HEK293T (cell line): ENCODE measurements at places on chromosomes 7 and 10.

DNA sequence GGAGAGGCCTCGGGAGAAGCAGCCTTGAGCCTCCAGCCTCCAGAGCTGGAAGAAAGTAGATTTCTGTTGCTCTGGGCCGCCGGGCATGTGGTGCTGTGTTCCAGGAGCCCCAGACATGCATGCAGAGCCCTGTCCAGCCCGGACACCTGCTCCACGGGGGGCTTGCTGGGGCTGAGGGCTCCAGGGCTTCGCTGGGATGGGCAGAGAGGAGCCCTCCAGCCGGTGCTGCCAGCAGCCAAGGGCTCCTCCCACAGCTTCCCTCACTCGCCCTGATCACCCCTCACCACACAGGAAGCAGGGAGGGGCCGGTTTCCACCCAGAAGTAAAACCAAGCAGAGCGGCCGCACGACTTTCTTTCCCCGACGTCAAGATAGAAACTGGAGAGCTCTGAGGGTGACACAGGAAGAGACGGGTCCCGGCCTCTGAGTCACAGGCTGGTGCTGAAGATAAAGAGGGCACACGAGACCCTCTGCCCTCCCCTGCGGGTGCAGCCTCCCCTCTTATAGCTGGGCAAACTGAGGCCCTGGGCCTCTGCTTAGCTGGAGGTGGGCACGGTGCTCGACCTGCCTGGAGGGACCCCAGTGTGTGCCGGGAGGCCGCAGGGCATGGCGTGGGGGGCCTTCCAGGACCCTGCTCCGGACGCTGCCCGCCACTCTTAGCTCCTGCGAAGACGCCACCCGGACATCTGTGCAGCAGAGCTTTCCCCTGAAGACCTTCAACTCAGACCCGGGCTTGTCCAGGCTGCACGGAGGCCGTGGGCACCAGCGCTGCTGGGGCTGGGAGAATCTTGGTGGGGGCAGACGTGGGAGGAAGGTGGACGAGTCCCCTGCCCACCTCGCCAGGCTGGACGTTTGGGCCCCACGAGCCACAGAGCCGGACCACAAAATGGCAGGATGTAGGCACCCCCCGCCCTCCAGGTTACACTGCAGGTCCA is 31.1 kb downstream of the ADAP1 start:
- DNase-seq: no peak

- no peak for DNase-seq
Measured at GRCh38 chr7:37726016-37726415, 42.5 kb downstream of the GPR141 start.

DNA sequence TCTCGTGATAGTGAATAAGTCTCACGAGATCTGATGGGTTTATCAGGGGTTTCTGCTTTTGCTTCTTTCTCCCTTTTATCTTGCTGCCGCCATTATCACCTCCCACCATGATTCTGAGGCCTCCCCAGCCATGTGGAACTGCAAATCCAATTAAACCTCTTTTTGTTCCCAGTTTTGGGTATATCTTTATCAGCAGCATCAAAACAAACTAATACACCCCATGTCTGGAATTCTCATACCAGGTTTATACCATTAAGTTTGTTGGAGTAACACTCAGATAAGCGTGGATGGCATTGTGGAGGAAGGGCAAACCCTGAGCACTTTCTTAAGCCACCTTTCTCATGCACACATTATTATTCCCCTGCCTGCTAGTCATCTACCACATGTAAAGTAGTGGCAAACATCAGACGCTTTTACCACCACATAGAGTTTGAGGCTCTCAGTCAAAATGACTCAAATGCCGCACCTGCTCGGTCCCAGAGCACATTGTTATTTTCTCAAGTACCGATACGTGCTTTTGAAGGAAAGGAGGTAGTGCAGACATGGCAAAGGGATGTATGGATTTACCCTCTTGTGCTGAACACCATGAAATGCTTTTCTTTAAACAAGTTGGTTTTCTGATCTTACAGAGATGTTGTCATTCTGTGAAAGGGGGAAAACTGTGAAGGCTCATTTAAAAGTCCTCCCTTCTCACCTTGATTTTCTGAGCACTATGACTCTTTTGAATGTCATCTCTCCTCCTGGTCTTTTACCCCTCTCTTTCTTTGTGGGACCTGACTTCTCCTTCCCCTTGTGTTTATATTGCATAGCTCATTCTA is 429.7 kb downstream of the EXOC4 start:
- no peak for DNase-seq

DNA sequence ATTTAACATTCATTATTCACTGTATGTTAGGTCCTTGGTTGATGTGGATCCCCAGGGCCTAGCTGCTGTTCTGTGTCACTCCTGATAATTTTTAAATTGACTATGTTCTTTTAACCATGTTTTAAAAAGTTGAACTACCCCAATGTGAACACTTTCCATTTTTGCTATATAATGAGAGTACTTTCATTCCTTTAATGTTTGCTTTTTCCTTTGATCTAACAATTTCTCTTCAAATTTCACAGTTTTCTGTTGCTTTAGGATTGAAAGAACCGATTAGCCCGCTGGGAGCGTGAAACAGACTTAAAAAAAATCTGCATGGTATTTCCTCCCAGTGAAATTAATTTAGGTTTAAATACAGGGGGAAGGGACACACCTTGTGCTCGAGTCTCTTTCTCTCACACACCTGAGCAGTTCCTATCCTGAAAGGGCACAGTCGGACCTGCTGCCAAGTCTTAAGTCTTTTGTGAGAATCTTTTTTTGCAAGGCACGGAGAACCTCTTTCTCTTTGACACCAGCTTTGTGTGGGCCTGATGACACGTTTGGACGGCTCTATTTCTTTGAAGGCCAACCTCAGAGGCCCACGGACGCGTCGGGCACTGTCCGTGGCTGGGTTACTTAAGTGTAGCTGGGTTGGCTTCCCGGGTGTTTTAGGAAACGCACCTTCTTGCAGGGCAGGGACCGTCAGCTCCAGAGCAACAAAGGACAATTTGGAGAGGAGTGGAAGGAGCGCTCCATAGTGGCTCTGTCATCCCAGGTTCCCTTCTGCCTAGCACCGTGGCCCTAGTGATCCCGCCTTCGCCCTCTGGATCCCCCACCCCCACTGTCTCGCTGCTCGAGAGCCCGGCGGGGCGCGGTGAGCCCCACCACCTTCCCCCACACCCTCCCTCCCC is 1.0 kb upstream of the CHN2 start:
- no peak for DNase-seq

GRCh38 chr7:10300577-10300976 is 673.1 kb upstream of the PHF14 start:
- no peak for DNase-seq

- no peak for DNase-seq
Measured at GRCh38 chr7:2956526-2957368, 86.9 kb downstream of the CARD11 start.

- no peak for DNase-seq
Measured at GRCh38 chr10:5951167-5951711, 26.1 kb downstream of the IL15RA start.

GRCh38 chr7:12398186-12398585 is 5.5 kb downstream of the VWDE start:
- no peak for DNase-seq

DNA sequence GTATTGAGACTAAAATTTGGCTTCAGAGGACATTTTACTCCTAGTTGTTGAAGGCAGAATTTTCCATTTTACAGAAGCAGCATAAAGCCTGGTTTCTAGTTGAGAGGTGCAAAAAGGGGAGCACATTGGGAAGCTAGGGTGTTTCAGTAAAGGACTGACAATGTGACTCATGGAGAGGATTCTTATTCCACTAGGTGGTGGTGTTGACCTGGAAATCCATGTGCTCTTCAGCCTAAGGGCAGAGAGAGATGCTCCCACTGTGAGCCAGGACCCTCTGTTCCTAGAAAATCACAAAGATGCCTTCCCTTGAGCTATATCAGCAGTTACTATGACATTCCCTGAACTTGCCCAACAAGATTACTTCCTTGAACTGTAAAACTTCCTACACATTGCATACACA is 687.8 kb downstream of the IPMK start:
- DNase-seq: peak; percentile 14

- no peak for DNase-seq
Measured at GRCh38 chr7:76310102-76310957, 7.9 kb downstream of the HSPB1 start.

DNA sequence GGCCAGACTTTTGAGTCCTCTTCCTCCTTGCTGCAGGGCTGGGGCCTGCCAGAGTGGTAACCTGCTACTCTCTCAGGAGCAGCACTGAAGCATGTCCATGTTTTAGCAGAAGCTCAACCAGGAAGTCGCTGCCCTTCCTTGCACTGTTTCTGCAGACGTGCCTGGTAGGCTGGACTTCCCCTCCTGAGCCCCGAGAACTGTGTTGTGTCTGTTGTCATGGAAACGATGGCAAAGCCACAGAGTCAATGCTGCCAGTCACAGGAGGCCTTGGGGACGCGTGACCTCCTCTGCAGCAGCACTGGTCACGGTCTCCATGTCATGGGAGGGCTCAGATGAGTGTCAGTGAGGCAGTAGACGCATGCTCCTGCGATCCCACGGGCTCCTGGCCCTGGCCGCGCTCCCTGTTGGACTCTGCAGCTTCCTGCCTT is 145.5 kb downstream of the FANK1 start:
- no peak for DNase-seq

- no peak for DNase-seq
Measured at GRCh38 chr7:127751062-127751461, 99.1 kb downstream of the SND1 start.

DNA sequence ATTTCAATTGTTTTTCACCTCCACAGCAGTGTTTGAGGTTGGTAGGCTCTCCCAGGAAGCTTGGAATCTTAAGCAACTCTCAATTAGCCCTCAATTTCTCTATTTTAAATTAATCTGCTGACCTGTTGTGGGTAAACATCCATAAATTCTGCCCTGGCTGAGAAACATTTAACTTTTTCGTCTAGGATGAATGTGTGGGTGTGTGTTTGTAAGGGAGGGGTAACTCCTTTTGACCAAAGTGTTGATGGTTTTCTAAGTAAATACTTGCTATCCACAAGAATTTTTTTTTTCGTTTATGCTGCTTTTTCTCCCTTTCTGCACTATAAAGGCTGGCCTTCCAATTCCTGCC is 973 bp downstream of the PPP3CB start:
- DNase-seq: no peak

DNA sequence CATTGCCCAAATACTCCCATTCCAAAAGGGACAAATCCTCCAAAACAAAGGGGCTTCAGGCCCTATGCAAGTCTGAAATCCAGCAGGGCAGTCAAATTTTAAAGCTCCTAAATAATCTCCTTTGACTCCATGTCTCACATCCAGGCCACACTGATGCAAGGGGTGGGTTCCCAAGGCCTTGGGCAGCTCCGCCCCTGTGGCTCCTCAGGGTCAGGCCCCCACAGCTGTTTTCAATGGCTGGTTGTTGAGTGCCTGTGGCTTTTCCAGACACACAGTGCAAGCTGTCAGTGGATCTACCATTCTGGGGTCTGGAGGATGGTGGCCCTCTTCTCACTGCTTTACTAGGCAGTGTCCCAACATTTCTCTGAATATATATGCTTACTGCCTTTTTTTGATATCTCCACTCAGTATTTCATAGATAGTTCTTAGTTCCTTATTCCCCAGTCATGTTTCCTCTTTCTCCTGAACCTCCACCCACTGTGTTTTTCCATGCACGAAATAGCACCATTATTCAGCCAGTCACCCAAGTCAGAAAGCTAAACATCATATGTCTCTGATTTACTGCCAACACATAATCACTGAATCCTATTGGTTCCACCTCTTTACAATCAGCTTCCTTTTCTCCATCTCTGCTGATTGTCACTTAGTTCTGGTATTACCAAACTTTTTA is 172.6 kb upstream of the CACNA2D1 start:
- no peak for DNase-seq

GRCh38 chr7:151430391-151431205 is 9.3 kb downstream of the CRYGN start:
- DNase-seq: no peak

GRCh38 chr10:6034371-6034770 is 27.8 kb downstream of the IL2RA start:
- DNase-seq: no peak

DNA sequence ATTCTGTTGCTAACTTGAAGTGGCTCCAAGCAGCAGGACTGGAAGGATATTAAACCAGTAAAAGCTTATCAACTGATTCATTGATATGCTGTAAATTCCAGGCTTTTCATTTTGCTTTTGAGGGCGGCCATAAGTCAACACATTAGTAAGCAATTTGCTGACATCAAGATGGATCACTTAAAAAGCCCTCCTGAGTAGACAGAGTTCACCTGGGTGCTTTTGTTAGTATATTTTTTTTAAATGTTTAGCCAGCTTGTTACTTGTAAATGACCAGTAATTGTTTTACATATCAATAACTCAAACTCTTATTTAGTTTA is 26.5 kb downstream of the RNF32 start:
- no peak for DNase-seq

- no peak for DNase-seq
Measured at GRCh38 chr10:84484541-84484940, 156.2 kb downstream of the CCSER2 start.

GRCh38 chr10:32951111-32951510 is 6.9 kb downstream of the ITGB1 start:
- DNase-seq: no peak

DNA sequence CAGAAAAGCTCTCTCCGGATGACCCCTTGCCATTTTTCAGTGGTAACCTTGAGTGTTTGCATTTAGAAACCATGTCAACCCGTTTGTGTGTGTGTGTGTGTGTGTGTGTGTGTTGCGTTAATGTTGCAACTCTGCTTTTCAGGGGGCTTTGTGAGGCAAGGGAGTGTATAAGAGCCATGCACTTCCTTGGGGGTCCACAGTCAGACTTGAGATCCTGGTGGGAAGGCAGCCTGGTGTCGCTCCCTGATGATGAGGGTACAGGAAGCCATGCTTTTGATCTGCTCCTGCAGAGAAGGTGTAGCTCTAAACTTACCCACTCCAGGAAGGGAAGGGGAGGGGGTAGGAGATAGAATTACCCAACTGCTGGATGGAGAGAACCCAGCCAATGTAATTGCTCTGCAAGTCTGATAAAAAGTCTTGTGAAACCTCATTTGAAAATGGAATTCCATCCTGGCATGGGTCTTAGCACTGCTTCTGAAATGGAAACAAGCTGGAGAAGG is 10.7 kb downstream of the GRK5 start:
- DNase-seq: no peak

DNA sequence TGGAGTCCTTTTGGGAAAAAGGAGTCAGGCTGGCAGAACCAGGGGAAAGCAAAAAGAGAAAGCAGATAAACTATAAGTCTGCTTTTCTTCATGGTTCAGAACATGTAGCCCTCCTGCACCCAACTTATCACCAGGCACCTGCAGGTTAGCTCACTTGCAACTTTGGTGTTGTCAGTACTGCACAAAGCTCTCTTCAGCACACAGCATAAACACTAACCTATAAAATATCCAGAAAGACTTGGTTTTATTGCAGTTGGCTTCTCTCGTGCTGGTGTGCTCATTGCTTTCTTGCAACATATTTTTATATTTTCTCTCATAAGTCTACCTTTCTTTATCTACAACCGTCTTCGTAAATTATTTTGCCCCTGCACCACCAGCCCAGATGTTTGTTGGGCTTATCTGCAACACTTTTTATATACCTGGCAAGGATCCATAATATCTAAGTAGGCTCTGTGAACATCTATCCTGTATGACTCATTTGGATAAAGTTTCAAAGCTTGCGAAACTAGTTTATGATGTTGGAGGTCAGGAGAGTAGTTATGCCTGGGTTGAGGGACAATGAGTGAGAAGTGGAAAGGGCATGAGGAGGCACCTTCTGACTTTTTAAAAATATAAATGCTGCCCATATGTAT is 164.6 kb downstream of the ANKRD30A start:
- no peak for DNase-seq

GRCh38 chr10:103576862-103577261 is 83.4 kb downstream of the NEURL1 start:
- no peak for DNase-seq
